ENCODE measurements at places on chromosomes 12 and 14. TPM values are rescaled to one million over a fixed set of nuclear protein-coding genes. Genes with fewer than 3 reads are reported as not detected.

The FLRT2 gene
- total RNA-seq, result 13.3 TPM

DNA sequence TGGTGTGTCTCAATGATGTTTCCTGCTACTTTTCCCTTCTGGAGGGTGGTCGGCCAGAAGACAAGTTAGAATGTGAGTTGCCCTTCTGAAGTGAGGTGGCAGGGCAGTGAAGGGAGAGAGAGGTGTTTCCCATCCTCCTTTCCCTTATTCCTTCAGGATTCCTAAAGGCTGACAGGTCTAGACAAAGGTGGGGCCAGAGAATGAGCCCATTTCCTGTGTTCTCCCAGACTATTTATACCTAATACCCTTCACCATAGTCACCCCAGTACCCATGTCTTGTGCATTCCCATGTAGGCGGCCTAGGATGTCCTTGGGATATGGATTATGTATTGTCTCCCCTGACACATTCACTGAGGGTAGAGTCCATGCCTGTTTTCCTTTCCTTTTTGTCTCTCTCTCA is 7.0 kb downstream of the DGKA start:
- H3K27me3 ChIP-seq, result no peaks in the 10 kb centered on the region
- H3K4me1 ChIP-seq, result peaks cover 11% of the 10 kb centered on the region
- no peak overlapping the region for H3K4me3 ChIP-seq
- peaks cover 17% of the 10 kb centered on the region for H3K36me3 ChIP-seq
- H3K27ac ChIP-seq, result no peak overlapping the region

The MLH3 gene
- total RNA-seq, result 33.4 TPM

The PPP2R3C gene
- 34.2 TPM for total RNA-seq

The ACVRL1 gene
- total RNA-seq, result 223 TPM

DNA sequence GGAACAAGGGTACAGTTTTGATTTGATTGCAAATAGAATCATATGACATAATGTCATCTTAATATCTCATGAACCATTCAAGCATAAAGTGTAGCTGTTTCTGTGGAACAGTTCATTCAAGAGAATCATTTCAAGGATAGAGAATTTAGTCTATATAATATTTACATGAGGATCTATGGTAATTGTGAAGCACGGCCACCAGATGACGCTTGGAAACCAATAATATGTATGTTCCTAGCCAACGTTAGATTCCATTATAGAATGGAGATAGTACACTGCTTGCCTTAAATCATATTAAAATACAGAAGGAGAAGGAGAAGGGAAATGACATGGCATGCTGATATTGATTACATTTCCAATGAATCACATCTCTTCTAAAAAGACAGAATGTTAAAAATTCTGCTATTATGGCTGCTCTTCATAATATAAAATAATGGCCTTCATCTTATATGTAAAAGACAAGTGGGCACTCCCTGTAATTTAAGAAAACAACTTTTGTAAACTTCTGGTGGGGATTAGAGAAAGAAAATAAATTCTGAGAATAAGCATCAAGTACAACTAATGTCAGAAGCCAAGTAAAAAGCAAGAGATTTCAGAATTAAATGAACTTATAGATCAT is 351.0 kb downstream of the NAV3 start:
- no peaks in the 10 kb centered on the region for H3K27me3 ChIP-seq
- DNase-seq, result no peak
- H3K36me3 ChIP-seq, result no peaks in the 10 kb centered on the region
- no peaks in the 10 kb centered on the region for H3K4me1 ChIP-seq
- H3K27ac ChIP-seq, result no peak overlapping the region
- H3K4me3 ChIP-seq, result no peak overlapping the region

DNA sequence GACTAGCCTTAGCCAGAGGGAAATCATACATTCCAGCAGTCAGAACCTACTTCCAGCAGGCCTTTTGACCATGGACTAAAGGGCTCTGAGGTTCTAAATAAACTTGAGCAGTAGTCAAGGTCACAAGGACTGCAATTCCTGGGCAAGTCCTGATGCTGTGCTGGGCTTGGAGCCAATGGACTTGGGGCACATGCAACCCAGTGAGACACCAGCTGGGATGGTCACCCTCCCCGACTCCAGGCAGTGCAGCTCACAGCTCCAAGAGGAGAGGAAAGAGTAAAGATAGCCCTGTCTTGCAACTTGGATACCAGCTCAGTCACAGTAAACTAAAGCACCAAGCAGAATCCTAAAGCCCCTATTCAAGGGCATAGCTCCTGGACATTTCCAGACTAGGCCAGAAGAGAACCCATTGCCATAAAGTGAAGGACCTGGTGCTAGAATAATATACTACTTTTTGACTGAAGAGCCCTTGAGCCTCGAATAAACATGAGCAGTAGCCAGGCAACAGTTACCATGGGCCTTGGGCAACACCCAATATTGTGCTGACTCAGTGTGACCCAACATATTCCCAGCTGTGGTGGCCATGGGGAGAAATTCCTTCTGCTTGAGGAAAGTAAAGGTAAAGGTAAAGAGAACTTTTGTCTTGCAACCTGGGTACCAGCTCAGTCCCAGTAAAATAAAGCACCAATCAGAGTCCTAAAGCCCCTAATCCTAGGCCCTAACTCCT is 226.2 kb upstream of the CLEC14A start:
- no peaks in the 10 kb centered on the region for H3K4me1 ChIP-seq
- H3K4me3 ChIP-seq, result no peak overlapping the region
- no peaks in the 10 kb centered on the region for H3K36me3 ChIP-seq

The TRMT5 gene
- total RNA-seq, result 11.3 TPM

The ERH gene
- total RNA-seq, result 114 TPM

- no peaks in the 10 kb centered on the region for H3K36me3 ChIP-seq
- H3K27ac ChIP-seq, result no peak overlapping the region
- H3K4me3 ChIP-seq, result no peak overlapping the region
- no peak for DNase-seq
- H3K27me3 ChIP-seq, result no peaks in the 10 kb centered on the region
Observed at GRCh38 chr14:55427439-55427838, 13.0 kb downstream of the TBPL2 start.

- no peak overlapping the region for H3K4me3 ChIP-seq
- no peaks in the 10 kb centered on the region for H3K36me3 ChIP-seq
- no peak overlapping the region for H3K27ac ChIP-seq
- no peaks in the 10 kb centered on the region for H3K27me3 ChIP-seq
Observed at GRCh38 chr14:20490563-20490962, 14.8 kb upstream of the RNASE10 start.

- H3K4me1 ChIP-seq, result no peaks in the 10 kb centered on the region
- H3K4me3 ChIP-seq, result no peak overlapping the region
- H3K36me3 ChIP-seq, result no peaks in the 10 kb centered on the region
- H3K27ac ChIP-seq, result no peak overlapping the region
Observed at GRCh38 chr12:966724-967123, 17.2 kb upstream of the RAD52 start.

DNA sequence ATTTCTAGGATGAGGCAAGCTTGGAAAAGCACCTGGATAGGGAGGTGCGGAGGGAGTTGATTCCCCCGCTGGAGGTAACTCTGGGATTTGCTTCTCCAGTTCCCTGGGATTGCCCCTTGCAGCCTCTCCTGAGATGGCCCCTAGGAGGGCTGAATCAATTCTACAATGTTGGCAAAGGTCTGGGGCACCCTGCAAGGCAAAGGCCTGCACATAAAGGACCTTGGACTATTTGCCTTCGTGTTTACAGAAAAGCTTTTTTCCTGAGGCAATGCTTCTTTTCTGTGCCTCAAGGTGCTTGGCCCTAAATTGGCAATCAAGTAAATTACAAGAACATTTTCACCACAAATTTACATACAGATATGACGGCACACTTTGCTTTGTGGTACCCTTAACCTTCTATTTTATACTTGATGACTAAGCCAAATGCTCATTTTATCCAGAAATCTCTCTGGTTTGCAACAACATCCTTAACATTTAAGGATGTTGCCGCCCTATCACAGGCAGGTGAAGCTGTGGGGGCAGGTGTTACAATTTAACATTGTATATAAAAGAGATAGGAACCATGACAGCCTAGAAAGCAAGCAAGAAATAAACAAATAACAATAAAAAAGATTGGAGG is 40.3 kb downstream of the TIMELESS start:
- H3K4me1 ChIP-seq, result no peaks in the 10 kb centered on the region
- no peak overlapping the region for H3K27ac ChIP-seq

DNA sequence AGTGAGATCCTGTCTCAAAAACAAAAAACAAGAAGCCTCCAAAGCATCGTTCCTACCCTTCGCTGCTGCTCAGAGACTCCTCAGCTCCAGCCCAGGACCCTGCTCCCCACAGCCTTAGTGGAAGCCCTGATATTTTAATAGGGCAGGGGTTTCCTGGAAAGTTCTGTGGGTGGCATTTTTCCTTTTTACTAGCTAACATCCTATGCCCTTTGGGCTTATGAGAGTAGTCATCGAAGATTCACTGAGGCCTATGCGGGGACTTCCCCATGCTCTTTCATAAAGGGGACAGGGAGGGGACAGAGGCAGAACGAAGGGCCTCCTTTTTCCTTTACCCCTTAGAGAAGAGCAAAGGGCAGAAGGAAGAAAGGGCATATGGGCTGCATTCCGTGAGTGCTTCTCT is 8.3 kb downstream of the LAG3 start:
- no peak overlapping the region for H3K4me3 ChIP-seq
- H3K36me3 ChIP-seq, result no peaks in the 10 kb centered on the region
- no peak overlapping the region for H3K27ac ChIP-seq
- DNase-seq, result no peak
- no peaks in the 10 kb centered on the region for H3K27me3 ChIP-seq

DNA sequence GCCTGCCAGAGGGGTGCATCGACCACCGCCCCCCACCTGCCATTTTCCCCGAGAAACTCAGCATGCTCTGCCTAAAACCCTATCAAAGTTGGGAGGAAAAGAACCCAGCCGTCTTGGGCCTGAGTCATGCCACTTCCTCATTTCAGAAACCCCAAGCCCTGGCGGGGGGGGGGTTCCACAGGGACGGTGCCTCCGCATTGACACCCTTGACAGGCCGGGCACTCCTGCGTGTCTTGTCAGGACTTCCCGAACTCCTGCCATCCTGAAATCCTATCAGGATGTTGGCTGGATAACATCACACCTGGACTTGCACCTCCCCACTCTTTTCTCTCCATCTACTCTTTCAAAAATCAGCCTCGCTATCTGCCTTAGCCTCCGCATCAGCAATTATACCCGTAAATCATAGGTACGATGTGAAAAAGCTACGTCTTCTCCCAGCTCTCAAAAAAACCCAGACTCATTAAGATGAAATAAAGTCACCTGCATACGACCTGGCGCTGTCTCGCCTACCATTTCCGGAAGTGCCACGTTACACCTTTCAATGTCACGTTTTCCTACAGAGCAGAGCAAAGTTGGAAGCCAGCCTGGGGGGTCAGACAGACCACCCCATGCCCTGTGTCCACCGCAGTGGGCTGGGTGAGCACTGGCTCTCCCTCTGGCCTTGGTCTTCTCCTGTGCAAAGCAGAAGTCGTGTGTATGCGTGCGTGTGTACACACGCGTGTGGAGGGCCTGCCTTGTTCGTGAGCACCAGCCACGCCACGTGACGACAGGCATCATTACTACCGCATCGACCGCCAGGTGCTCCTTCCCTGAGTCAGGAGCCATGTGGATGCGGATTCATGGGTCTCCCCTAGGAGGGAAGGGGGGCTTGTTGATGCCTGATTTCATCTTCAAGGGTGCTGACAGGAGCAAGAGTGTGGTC is 96.7 kb downstream of the RFLNA start:
- peaks cover 69% of the 10 kb centered on the region for H3K4me1 ChIP-seq
- peaks cover 31% of the 10 kb centered on the region for H3K36me3 ChIP-seq
- H3K4me3 ChIP-seq, result no peak overlapping the region

The GLT8D2 gene
- total RNA-seq, result 9.1 TPM

DNA sequence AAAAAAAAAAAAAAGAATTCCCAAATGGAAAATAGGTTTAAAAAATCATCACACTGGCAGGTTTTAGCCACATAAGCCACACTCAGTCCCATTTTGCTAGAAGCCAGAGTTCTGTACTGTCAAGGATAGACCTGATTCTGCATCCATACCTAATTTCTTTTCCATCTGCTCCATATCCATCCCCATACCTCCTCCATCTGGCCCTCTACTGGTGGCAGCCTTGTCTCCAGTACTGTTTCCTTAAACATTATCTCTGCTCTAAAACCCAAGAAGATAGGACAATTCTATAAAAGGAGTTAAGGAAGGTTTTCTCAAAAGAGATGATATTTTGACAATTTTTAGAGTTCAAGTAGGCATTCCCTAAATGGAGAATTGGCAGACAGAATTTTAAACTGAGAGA is 26.0 kb upstream of the RXYLT1 start:
- H3K27ac ChIP-seq, result no peak overlapping the region
- no peaks in the 10 kb centered on the region for H3K36me3 ChIP-seq

DNA sequence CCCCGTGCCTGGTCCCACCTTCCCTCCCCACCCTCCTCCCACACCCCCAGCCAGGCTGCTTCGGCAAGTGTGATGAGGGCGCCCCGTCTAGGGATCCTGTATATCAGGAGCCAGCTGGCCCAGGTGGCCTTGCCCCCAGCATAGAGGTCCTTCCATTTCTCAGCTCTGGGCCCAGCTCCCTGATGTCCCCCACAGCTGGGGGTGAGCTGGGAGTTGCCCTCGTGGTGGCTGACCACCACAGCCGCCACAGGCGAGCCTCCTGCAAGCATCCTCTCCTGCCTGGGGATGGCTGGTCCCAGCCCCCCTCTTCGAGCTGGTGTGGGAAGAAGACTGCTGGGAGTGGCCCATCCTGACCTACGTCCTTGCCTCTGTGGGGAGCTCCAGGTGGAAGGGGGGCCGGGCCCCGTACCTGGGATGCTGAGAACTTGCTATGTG is 7.4 kb downstream of the ASPG start:
- H3K36me3 ChIP-seq, result no peaks in the 10 kb centered on the region
- peaks cover 9% of the 10 kb centered on the region for H3K4me1 ChIP-seq
- H3K27me3 ChIP-seq, result peaks cover 9% of the 10 kb centered on the region
- H3K27ac ChIP-seq, result no peak overlapping the region
- H3K4me3 ChIP-seq, result no peak overlapping the region

- H3K36me3 ChIP-seq, result no peaks in the 10 kb centered on the region
- DNase-seq, result no peak
- H3K4me3 ChIP-seq, result peak overlapping the region; percentile 60
- H3K27ac ChIP-seq, result peak overlapping the region; percentile 71
- no peaks in the 10 kb centered on the region for H3K4me1 ChIP-seq
Observed at GRCh38 chr12:29782285-29782870, 1.4 kb downstream of the TMTC1 start.

DNA sequence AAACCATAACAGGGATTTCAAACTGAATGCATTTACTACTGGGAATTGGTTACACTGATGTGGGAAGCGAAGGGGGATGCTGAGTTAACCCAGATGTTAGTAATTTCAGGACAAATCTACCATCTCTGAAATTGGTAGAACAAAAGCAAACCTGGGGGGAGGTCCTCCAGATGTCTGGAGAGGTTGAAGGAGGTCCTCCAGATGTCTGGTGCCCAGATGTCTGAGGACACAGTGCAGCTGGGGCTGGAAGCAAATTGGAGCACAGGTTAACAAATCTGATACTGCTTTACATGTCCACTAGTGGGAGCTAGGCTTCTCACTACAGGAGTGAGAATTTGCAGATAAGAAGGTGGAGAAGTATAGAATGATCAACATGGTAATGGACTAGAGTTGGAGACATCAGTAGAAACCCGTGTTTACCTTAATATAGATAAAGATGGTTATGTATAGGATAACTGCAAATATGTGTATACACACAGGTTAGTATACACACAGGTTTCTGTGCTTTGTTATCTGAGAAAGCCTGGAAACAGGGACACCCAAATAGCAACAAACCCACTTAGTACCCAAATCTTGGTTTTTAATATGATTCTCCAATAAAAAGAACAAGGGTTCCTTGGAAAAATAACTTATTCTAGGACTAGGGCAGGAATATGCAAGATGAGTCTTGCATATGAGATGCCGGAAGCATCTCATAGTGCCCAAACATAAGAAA is 162.5 kb downstream of the C12orf50 start:
- no peak overlapping the region for H3K4me3 ChIP-seq
- H3K27ac ChIP-seq, result no peak overlapping the region
- H3K27me3 ChIP-seq, result no peaks in the 10 kb centered on the region
- no peak for DNase-seq
- H3K4me1 ChIP-seq, result no peaks in the 10 kb centered on the region
- H3K36me3 ChIP-seq, result no peaks in the 10 kb centered on the region

The IRAK3 gene
- total RNA-seq, result 44.6 TPM

The FSCB gene
- total RNA-seq, result not detected

Measured in upper lobe of right lung (tissue), 1 donor.